Right cardiac atrium (tissue), 5 donors: ENCODE measurements at places on chromosomes 4 and X. TPM values are rescaled to one million over a fixed set of nuclear protein-coding genes. Genes with fewer than 3 reads are reported as not detected.

The HPGDS gene
- 2.0 TPM for total RNA-seq

The HS3ST1 gene
- total RNA-seq: 6.6 TPM

The HTR2C gene
- not detected for total RNA-seq

The SPANXN3 gene
- total RNA-seq: not detected

The GAGE1 gene
- total RNA-seq: not detected

The CASP6 gene
- total RNA-seq: 13.4 TPM

DNA sequence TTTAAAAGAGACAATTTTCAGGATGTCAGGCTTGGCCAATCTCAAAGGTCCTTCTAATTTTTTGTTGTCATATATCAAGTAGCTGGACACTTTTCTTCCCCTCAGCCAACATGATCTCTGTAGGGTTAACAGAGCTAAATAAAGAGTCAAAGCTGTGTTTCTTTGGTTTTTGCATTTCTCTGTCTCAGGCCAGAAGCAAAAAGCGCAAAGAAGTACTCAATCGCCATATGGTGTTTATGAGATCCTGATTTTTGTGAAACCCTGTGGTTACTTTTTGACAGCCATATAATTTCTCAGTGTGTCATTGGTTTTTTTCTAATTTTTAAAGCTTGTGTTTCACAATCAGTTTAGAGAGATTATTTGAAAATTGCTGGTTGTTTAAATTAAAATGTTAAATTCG lies 111.9 kb downstream of the MAPK10 start:
- DNase-seq: no peak
